ENCODE measurements at places on chromosomes 3 and 15.

GRCh38 chr3:149969940-149970715 lies 567 bp downstream of the PFN2 start:
- DNase-seq: peak; percentile 51

GRCh38 chr15:100311833-100312476 lies 29.8 kb downstream of the ADAMTS17 start:
- no peak for DNase-seq

DNA sequence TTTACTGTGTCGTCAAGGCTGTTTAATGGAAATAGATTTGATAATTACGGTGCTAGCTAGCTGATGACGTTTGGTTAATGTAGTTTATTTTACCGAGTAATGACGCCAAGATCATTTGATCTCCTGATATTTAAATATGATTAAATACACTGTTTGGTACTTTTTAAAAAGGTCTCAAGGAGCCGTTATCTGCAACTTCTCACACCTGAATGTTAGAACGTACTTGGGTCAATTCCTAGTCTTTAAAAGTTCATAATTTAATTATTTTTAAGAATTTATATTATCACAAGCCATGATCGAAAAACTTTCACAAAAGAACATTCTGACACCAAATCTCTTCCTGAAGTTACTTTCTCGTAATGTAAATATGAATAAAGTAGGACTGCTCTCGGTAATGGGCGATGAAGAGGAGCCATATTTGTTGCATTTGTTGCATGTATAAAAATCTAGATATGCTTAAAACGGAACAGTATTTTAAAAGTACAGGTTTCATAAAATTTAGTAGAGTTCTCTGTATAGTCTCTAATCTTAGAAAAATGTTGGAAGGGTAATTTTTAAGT lies 16.2 kb upstream of the CHD2 start:
- DNase-seq: no peak

DNA sequence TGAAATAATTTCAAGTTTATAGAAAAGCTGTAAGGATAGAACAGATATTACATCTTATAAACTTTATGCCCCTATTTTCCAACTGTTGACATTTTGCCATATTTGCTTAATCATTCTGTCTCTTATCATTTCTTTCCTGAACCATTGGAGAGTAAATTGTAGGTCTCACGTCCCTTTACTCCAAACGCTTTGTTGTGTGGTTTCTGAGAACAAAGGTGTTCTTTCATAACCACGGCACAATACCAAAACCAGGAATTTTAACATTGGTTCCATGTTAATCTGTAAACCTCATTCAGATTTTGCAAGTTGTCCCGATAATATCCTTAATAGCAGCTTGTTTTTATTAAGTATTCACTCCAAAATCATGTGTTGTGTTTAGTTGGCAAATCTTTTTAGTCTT lies 134.8 kb downstream of the AKAP13 start:
- no peak for DNase-seq

Data from omental fat pad (tissue), 4 donors.